ENCODE measurements at places on chromosomes 6 and 20. TPM values are rescaled to one million over a fixed set of nuclear protein-coding genes. Genes with fewer than 3 reads are reported as not detected.

GABRR2 gene
- 0.19 TPM for total RNA-seq

HAO1 gene
- not detected for total RNA-seq

XKR7 gene
- not detected for total RNA-seq

SLC17A4 gene
- not detected for total RNA-seq
